ENCODE measurements at places on chromosomes 1 and 21.

GRCh38 chr1:80050085-80050484 lies 1043.6 kb upstream of the ADGRL4 start:
- DNase-seq = no peak

DNA sequence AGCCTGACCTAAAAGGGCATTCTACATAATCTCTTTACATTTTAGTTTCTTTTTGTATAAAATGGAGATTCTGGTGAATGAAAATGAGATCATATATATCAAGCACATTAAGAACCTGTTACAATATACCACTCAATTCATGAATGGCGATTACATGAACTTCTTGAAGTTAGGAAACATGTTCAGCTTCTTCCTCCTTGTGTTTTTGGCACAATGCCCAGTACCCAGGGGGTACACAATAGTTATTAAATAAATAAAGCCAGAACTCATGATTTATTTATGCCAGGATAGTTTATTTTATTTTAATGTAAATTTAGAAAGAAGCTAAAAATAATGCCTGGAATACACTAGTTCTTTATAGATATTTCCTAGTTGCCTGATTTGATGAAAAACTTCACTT lies 186.0 kb upstream of the PTGFR start:
- DNase-seq = no peak

DNA sequence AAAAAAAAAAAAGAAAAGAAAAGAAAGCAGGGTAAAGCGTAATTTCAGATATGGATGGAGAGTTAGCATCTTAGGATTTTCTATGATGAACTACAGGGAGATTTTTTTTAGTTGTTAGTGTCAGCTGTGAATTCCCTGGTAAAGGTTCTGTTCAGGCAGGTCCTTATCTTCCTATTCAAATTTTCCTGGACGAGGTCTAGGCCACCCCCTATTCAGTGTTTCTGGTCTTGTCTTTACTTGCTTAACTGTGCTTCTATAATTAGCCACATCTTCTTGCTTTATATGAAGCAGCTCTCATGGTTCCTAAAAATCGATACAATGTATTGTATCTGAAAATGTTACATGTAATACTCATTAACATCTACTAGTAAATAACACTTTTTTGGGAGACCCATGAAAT lies 157.8 kb downstream of the LHX8 start:
- DNase-seq = no peak

GRCh38 chr1:32877211-32878110 lies 6.7 kb upstream of the FNDC5 start:
- no peak for DNase-seq

All from urinary bladder (tissue), 4 donors.